ENCODE measurements at places on chromosomes 5 and 9.

DNA sequence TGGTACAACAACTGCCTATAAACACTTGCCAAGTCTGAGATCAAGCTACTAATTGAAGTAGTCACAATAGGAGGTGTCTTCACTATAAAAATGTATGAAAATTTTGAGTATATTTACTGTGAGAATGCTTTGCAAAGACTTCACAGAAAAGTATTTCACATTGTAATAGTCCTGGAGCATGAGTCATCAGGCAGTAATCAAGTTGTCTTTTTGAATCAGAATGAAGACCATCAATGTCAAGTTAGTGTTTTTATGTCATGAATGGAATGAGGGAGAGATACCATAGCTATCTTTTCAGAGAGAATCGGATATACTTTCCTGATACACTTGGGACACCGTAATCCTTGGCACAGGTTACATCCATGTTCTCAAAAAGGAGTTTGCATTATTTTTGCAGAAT lies 466.9 kb upstream of the ARRDC3 start:
- no peak for DNase-seq

DNA sequence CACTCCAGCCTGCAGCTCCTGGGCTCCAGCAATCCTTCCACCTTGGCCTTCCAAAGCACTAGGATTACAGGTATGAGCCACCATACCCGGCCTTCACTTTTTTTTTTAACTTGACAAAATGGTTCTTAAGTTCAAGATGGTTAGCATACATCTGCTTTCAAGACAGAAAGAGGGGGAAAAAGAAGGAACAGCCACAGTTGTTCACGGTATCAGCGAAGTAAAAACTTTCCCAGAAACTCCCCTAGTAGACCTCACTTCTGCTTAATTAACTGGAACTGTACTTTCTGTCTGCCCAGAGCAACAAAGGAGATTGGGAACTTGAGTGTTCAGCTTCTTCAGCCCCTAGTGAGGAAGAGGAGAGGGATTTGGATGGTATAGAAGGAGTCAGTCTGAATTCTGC lies 116.7 kb downstream of the UGCG start:
- DNase-seq = no peak

DNA sequence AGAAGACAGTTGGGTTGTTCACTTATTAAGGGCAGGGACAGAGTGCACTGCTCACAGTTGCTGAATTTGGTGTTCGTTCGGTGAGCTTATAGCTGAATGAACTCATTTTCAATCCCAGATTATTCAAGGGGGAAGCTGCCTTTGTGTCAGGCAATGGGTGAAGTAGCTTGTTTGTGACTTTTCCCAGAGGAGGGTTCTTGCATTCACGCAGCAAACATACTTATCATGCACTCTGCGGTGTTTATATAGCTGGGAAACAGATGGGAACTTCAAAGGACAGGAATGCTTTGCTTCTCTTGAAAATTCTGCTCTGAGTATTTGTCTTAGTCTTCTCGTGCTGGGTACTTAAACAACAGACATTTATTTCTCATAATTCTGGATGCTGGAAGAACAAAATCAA lies 64.7 kb upstream of the ABCA1 start:
- no peak for DNase-seq

- DNase-seq = peak; percentile 96
Measured at GRCh38 chr9:136978073-136978864, 965 bp downstream of the PTGDS start.

DNA sequence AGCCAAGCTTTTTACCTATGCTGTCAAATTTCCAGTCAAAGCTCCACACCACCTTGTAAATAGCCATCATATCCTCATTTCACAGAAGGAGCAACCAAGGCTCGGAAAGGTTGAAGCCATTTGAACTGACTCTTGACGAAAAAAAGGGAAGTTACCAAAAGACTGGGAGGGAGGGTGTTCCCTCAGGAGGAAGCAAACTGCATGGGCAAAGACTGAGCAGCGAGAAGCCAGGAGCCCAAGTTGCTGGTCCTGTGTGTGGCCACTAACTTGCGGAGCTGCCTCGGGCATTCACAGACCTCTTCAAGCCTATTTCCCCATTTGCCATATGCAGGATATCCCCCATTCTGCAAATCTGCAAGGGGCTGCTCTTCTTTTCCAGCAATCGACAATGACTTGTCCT lies 37.4 kb downstream of the TTLL11 start:
- DNase-seq = no peak

GRCh38 chr5:150052226-150052955 lies 34.0 kb downstream of the CSF1R start:
- no peak for DNase-seq

Measured in HEK293T (cell line).